Right ventricle myocardium inferior (tissue), 1 donor: ENCODE measurements at places on chromosomes 6 and 20. TPM values are rescaled to one million over a fixed set of nuclear protein-coding genes. Genes with fewer than 3 reads are reported as not detected.
A peak's percentile ranks its signal among the peaks of the same experiment; 100 is the strongest.

DOK5 gene
- total RNA-seq: 3.0 TPM

LAMP5 gene
- not detected for total RNA-seq

DNA sequence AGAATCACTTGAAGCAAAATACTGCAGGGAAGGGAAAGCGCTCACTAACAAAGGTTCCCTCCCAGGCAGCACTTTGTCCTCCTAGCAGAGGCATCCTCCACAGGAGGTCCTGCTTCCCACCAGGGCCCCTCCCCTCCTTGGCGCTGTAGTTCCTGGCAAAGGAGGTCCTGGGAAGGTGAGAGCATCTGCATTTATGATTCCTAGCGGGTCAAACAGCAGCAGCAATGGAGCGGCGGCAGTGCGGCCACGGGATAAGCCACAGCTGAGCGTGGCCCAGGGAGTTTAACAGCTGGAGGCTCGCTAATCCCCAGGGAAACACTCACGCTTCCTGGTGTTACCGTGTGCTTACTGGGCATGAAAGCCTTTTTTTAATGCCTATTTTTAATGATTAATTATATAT, 185.8 kb downstream of the TTLL2 start:
- no peak for DNase-seq

DNA sequence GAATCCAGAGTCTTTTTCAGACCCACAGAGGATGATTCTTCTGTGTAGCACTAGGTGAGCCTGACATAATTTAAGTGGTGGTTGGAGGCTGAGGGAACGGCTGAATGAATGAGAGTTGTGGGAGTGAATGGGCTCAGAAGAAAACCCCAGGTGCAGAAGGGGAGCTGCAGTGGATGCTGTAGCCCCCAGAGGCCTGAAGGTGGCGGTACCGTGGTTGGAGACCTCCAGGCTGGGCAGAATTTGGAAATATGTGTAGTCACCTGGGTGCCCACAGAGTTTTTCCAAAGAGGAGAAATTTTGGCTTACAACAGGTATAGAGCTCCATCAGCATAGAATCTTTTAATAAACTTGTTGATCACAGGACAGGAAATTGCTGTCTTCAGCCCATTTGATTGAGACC, 6.5 kb upstream of the RAET1G start:
- no peak for DNase-seq

PACRG gene
- 7.9 TPM for total RNA-seq

GRCh38 chr20:19511931-19512330, 246.1 kb upstream of the RIN2 start:
- DNase-seq: no peak

DNA sequence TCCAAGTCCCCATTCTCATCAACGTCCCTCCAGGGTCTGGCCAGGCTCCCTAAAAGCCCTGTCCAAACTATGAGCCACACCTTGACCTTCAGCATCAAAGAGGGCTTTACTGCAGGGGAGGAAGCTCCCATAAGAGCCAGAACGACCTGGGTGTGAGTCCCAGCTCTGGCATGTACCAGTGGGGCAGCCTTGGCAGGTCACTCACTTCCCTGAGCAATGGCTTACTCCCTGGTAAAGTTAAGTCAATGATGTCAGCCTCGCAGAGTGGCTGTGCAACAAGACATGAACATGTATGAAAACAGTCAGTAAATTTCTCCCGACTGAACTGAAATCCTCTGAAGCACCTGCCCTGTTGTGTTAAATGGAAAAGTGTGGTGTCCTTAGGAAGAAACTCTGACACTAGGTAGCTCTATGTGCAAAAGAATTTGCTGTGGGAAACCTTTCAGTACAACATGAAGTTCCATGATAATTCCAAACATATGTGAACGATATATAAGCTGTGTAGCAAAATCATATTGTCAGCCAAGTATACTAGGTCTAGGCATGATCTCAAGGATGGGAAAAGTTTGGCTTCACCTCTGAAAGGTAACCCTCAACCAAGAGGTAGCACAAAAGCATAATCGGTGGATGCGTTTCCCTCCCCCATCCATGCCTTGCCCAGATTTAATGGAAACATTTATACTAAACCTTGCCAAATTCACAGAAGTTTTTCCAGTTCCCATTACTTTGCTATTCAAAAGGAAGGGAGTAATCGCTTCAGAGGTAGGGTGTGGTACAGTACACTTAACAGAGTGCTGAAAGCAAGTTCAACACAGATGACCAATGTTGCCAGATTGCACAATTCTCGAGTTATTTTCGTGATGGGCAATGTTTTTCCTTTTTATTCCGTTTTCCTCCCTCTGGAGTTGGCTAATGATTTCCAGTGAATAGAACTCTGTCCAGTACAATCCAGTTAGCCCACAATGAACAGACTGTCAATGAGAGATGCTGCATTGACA, 49.0 kb upstream of the RANBP9 start:
- no peak for DNase-seq

KIF25 gene
- not detected for total RNA-seq

DNA sequence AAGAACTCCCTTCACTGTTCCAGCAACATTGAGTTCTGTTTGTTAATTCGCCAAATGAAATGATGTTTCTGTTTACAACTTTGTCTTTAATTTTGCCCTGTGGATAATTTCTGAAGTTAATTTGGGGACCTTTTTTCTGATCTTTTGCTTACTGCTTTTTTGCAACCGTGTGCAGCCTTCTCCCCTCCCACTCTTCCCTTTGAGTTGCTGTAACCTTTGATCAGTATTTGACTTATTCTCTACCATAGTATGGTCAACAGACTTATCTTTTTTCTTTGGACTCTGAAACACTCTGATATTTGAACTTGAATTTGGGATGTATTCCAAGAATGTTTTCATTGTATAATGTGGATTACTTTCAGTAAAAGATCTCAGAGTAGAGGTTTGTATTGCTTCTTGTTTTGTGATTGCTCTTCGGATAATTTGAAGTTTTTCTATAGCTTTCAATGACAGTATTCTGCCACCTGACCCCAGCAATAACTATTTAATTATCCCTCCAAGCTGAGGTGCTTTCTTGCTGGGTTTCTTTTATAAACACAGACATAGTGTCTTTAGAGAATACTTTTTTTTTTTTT, 46.2 kb downstream of the LRRN4 start:
- DNase-seq: no peak

GRCh38 chr20:52569201-52569600, 377.6 kb upstream of the ZFP64 start:
- DNase-seq: no peak

CCN6 gene
- total RNA-seq: not detected

RFX6 gene
- not detected for total RNA-seq

DNA sequence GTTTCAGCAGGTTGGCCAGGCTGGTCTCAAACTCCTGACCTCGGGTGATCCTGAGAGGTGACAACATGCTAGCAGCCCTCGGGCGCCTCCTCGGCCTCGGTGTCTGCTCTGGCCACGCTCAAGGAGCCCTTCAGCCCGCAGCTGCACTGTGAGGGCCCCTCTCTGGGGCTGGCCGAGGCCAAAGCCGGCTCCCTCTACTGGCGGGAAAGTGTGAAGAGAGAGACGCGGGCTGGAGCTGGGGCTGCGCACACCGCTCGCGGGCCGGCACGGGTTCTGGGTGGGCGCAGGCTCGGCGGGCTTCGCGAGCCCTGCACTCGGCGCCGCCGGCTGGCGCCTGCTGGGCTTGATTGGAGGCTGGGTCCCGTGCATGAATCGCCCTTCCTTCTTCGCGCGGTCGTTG, 80.8 kb upstream of the RBM24 start:
- no peak for DNase-seq

- DNase-seq: no peak
Measured at GRCh38 chr20:23533161-23533560, 35.1 kb downstream of the CST9L start.

DNA sequence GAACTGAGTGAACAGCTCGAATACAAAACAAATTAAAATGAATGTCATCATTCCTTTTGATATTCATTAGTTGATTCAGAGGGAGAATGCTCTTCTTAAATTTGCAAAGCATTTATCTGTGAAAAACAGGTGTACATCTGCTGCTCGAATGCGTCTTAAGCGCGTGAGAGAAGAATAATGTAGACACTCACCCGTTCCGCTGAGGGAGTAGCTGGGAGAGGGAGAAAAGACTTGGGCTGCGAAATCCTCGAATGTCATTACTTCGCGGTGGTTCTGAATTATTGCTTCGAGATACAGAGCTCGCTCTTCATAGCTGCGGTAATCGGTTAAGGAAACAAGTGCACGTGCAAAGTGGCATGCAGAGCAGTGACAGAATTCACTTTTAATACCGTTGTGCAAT, 43.9 kb downstream of the INSM1 start:
- no peak for DNase-seq

DNA sequence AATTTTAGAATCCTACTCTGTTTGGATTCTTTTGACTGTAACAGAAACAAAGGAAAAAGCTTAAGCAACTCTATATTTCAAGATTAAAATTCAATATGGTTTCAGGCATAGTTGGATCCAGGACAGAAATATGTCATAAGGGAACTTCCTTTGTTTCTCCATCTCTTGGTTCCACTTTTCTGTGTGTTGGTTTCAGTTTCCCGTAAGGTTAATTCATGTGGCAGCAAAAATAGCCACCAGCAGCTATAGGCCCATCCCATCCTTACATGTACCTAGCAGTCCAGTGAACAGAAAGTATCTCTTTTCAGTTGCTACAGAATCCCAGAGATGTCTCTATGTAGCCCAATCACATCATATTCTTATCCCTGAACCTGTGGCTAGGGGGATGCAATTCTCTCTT, 8.8 kb upstream of the FAM8A1 start:
- DNase-seq: no peak

GRCh38 chr20:36873498-36874189, 2.3 kb upstream of the TLDC2 start:
- no peak for DNase-seq

HMGN4 gene
- total RNA-seq: 29.0 TPM

GRCh38 chr6:94751641-94752329, 825.5 kb upstream of the MANEA start:
- no peak for DNase-seq

FOXC1 gene
- 2.7 TPM for total RNA-seq

TSBP1 gene
- not detected for total RNA-seq

DNA sequence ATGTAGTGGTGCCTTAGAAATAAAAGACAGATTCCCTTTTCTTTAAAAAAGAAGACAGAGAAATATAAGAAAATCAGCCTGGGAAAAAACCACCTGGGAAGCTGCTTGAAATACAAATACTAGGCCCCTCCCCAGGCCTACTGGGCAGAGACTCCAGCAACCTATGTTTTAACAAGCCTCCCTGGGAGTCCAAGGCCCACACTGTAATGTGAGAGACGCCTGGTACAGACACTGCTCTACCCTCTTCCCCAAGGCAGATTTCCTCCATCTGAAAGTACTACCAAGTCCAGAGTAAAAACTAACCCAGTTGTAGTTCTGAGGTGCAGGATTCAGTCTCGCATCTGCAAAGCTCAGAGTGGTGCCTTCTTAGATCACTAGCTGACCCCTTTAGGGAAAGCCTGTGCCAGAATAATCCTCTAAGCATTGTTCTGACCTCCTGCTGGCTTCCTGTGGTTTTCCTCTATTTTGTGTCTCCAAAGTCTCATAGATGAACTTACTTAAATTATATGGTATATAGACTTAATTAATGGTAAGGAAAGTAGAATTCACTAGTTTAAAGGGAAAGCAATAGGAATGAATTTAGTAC, 270.2 kb upstream of the SLC35B3 start:
- no peak for DNase-seq

GRCh38 chr20:57092112-57092899, 174.1 kb downstream of the BMP7 start:
- peak; percentile 83 for DNase-seq

DNA sequence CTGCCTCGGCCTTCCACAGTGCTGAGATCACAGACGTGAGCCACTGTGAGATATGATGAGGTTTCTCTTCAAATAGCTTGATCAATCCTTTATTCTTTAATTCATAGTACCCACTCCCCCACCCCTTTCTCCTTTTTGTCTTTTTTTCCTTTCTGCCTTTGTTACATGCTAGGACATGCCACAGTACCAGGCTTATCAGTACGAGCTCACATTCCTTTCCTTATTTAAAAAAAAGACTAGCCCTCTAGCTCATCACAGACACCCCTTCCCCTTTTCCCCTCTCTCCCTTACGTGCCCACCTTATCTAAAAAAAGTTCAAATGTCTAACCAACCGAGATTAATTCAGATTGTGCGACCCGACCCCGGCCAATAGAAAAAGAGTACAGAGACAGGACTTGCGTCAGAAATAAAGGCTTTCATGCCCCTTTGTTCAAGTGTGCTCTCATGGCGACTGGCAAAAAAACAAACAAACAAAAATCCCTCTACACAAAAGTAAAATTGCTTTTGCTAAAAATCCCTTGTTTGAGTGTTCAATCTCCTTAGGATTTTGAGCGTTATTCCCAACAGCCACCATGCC, 49.2 kb downstream of the MRAP2 start:
- no peak for DNase-seq

GRCh38 chr6:68911334-68911733, 276.3 kb downstream of the ADGRB3 start:
- DNase-seq: no peak

- DNase-seq: no peak
Measured at GRCh38 chr20:56244259-56244658, 4.3 kb upstream of the MC3R start.

- no peak for DNase-seq
Measured at GRCh38 chr6:43733471-43734293, 36.3 kb upstream of the VEGFA start.

MAK gene
- not detected for total RNA-seq

- DNase-seq: no peak
Measured at GRCh38 chr6:83044091-83044768, 21.4 kb downstream of the UBE3D start.

DNA sequence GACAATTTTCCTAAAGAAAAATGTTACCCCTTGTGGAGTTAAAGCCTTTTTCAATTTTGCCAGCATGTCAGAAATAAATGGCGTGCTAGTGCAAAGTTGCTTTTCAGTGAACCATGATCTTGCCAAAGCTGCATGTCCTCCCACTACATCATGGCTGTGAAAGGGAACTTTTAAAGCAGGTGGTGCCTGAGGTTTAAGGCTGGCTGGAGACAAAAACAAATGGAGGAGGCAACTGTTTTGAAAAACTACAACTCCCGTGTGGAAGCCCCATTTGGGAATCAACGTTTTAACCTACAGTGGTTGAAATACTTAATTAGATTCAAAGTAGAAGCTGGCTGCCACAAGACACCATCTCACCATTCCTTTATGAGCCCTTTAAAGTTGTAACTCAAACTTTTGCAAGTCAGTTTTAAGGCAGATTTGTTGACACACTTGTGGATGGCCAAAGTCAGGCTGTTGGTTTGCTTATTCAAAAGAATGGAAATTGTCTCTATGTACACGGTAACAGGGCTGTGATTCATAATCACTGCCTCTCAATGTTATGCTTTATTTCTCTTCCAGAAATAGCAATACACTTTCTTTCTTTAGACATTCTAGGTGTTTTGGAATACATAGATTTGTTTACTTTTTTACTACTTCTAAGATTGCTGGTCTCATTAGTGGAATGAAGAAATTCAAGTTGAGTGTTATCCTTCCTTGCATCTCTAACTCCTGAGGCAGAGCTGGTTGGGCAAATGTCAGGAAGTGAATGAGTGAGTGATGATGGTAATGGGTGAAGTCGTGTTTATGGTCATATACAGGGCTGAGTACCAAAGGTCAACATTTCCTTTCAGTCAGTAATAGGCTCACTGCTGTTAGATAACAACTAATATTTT, 196.4 kb upstream of the GMDS start:
- DNase-seq: no peak

NKX2-2 gene
- total RNA-seq: not detected
